ENCODE measurements at places on chromosomes 7 and 10.

GRCh38 chr7:133051066-133051465, 30.8 kb downstream of the CHCHD3 start:
- no peak for DNase-seq

DNA sequence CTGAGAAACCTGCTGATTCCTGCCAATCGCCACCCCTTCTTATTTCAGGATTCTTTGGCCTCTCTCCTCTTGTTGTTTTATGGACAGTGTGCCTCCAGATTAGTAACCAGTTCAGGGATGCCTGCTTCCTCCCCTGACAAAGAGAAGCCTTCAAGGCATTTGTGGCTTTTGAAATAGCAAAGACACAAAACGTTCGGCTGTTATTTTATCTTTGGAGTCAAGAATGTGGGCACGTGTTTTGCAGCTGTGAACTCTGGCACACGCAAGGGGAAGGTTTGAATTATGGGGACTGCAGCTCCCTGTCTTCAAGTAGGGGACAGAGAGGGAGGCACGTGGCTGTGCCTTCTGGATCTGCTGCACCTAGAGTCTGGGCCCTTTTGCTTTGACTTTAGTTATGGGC, 157.9 kb upstream of the GRB10 start:
- DNase-seq: no peak

DNA sequence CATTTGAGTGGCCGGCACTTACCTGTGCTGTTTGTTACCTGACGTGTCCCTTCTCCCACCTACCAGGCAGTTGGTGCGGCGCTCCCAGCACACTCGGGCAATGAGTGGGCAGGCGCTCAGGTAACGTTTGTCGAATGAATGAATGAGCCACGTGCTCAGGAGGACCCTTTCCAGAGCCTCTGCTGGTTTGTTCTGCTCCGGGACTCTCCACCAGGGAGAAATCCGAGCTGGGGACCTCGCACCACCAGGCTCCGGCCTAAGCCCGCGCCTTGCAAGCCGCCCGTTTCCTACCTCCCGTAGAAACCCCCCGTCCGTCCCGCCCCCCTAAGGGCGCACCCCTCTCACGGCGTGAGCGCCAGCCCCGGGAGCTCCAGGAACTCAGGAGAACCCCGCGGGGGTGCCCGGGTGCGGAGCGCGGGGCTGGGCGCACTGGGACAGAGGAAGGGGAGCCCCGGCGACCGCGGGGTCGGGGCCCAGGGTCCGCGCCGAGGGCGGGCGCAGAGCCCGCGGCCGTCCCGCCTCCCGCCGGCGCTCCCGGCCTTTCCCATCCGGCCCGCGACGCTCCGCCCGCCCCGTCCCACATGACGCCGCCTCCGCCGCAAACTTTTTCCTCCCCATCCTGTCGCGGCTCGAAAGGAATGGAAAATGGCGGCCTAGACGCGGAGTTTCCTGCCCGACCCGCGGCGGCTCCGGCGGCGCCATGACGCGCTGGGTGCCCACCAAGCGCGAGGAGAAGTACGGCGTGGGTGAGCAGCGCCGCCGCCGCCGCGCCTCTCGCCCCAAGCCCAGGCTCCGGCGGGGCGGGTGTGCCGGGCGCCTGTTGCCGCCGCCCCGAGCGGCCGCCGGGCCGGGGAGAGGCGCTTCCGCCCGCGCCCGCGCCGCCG, at the start of gene DOCK1:
Gene DOCK1 (plus strand): TSS at position 611 of the 884 bp plus-strand sequence. CDS start 90 bp downstream, at position 701.
- DNase-seq: no peak

DNA sequence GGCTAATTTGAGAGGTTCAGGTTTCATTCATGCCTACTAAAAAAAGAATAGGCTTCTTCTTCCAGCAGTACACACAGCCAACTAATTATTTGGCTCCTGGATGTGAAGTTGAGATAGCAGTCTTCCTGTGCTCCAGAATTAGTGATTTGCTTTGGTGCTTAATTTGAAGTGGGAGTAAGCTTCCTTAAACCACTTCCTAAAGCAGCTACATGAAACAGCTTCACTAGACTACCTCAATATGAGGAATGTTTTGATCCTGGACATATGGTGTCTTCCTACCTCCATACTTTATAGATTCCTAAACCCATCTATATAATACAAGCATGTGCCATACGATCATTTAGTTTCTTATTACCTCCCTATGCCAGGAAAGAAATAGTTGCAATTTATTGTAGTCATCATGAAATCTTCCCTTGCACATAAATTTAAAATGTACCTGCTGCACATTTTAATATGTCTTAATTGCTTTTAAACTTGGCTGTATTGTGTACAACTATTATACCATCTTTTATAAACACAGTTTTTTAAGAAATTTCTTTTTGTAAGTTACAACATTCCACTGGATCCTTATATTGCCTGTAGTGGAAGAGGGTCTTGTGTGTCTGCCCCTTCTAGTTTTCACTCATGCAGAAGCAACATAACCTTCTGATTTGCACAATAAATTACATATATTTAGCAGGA, 8.6 kb downstream of the VIM start:
- no peak for DNase-seq

Data from NCI-H187 (cell line).